ENCODE measurements at places on chromosomes 2 and 18.

- no peak for DNase-seq
These were observed 141.8 kb upstream of the MYT1L start for GRCh38 chr2:2472881-2473280.

GRCh38 chr2:129008055-129008880, 689.6 kb upstream of the HS6ST1 start:
- DNase-seq, result no peak

DNA sequence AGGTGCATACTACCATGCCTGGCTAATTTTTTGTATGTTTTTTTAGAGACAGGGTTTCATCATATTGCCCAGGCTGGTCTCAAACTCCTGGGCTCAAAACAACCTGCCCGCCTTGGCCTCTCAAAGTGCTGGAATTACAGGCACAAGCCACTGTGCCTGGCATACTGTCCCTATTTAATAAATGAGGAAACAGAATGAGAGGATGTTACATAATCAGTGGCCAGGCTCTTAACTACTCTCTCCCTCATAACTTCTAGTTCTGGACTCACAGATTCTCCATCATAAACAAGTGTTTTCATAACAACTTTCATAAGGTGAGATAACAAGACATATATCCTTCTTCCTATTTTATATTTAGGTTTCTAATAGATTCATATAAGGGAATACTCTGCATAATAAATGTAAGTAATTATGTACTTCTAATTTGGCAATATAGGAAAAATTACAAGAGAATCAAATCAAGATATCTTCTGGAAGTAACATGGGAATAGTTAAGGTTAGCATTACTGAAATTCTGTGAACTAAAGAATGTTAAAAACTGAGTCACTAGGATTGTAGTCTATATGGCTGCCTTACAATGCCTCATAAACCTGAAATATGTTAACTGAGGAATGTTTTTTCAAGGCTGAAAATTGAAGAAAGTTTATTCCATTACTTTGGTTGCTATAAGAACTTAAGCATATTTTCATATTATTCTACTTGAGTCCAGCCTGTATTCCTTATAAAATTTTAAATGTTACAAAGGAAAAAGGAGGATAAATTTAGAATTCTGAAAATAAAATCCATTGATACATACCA, 71.3 kb downstream of the SLC25A12 start:
- no peak for DNase-seq

DNA sequence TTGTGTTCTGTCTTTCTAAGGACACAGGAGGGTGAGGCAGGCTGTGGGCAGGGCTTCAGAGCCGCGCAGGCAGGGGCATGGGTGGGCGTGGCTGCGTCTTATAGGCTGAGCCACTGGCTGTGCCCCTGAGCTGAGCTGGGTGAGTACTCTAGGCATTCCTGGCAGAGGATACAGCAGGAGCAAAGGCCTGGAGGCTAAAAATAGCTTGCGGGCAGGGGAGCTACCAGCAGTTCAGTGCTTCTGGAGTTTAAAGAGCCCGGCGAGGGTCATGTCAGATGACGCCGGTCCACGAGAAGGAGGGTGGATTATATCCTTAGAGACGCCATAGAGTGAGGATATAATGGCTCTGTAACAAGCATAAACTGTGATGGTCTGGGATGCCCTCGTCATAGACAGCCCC, 31.5 kb upstream of the PDIA6 start:
- no peak for DNase-seq

GRCh38 chr18:21979171-21979560, 190.2 kb upstream of the GATA6 start:
- DNase-seq, result no peak

DNA sequence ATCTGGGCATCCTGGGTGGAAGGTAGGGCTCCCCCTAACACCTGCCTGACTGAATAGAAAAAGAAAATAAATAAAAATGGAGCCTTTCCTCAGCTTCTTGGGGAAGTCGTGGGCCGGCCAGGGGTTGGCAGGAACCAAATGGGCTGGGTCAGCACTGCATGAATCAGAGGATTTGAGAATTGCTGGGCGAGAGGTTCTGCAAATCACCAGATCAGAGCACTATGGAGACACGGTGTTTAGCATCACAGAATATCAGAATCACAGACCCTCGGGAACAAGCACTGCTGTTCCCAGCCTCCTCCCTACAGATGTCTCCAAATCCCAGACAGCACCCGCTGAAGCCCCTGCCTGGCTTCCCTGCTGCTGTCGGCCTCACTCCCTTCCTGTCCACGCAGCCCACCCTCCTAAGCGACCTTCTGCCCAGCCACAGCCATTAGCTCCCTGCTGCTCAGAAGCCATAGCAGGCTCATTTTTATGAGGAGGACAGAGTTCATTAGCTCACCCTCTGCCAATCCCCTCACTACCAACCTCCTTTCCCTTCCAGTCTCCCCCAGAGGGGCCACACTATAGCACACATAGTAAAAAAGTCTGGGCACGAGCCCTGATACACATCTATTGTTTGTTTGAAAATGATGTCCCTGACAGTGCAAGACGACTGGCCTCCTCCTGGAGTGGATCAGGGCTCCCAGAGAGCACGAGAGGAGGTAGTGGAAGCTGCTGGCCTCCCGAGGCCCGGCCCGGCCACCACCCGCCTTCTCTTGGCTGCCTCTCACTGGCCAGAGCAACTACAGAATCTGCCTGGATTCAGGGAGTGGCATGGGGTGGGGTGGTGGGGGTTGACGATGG, 64.6 kb upstream of the TAF1B start:
- no peak for DNase-seq

- DNase-seq, result no peak
These were observed 42.8 kb upstream of the LAPTM4A start for GRCh38 chr2:20094142-20094755.

- DNase-seq, result no peak
These were observed 266.5 kb downstream of the EIPR1 start for GRCh38 chr2:3110994-3111666.

- DNase-seq, result no peak
These were observed 54.7 kb upstream of the MGAT5 start for GRCh38 chr2:134199123-134199522.

DNA sequence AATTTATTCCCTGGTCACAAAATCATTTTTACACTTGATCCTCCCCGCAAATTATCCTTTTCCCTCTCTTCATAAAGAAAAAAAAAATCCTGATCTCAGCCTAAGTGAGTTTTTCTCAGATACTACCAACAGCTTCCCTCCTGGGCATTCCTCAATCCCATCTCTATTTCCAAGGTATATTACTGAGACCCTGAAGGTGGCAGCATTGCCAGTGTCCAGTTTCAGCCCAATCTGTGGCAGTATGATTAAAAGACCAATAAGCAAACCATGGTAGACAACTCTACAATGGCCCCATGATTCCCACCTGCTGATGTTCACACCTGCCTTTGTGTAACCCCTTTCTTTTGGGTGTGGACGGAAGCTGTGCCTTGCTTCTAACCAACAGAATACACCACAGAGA, 45.1 kb downstream of the CCDC93 start:
- no peak for DNase-seq

- DNase-seq, result no peak
These were observed 4.5 kb upstream of the GLI2 start for GRCh38 chr2:120731175-120731574.

- no peak for DNase-seq
These were observed 237.6 kb downstream of the PRKCE start for GRCh38 chr2:45889053-45889452.

GRCh38 chr2:215619989-215620388, 184.1 kb upstream of the FN1 start:
- no peak for DNase-seq

- no peak for DNase-seq
These were observed 113.9 kb downstream of the ANKRD44 start for GRCh38 chr2:197196541-197197180.

DNA sequence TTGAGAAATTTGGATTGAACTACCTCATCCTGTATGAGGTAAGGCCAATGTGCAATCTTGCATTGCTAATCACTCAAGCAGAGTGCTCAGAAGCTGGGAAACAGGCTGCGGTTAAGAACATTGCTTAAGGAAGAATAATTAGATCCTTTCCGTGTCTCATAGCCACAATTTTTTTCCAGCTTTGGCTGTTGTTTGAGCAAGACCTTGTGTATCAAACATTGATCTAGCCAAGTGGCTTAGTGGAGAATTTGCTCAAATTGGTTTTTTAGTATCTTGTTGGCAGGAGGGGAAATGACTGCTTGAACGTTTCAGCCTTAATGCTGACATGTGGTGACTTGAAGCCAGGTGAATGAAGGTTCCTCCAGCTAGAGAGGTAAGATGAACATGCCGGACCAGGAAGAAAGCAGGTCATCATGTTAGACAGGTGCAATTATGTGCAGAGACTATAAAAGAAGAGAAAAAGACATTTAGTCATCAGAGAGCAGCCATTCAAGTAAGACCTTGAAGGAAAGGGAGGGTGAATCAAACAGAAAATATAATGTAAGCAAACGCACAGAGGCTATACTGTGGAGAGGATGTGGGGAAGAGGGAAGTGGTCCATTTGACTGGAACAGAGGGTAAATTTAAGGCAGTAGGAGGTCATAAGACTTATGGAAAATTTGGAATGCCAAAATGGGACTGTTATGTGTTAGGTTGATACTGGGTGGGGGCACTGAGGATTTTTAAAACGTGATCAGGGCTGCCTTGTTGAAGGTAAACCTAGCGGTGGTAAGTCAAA, 98.9 kb upstream of the CYP1B1 start:
- no peak for DNase-seq

GRCh38 chr2:17362956-17363355, 155.3 kb downstream of the RAD51AP2 start:
- no peak for DNase-seq

DNA sequence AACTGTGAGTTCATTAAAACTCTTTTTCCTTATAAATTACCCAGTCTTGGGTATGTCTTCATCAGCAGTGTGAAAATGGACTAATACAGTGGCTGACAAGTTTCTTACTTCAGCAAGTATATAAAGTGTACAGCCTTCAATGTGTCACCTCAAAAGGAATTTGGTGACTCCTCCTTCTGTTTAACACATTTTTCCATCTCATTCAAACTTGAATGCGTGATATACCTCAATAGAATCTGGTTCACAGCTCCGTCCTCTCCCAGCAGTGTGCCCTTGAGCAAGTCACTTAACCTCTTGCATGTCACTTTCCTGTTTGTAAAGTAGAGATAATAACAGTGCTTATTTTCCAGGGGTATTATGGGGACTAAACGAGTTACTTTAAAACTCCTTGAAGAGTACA, 159.6 kb downstream of the CCBE1 start:
- DNase-seq, result no peak

- DNase-seq, result no peak
These were observed 55.6 kb downstream of the VIL1 start for GRCh38 chr2:218474527-218474926.

GRCh38 chr2:36528274-36528673, 69.7 kb downstream of the FEZ2 start:
- no peak for DNase-seq

DNA sequence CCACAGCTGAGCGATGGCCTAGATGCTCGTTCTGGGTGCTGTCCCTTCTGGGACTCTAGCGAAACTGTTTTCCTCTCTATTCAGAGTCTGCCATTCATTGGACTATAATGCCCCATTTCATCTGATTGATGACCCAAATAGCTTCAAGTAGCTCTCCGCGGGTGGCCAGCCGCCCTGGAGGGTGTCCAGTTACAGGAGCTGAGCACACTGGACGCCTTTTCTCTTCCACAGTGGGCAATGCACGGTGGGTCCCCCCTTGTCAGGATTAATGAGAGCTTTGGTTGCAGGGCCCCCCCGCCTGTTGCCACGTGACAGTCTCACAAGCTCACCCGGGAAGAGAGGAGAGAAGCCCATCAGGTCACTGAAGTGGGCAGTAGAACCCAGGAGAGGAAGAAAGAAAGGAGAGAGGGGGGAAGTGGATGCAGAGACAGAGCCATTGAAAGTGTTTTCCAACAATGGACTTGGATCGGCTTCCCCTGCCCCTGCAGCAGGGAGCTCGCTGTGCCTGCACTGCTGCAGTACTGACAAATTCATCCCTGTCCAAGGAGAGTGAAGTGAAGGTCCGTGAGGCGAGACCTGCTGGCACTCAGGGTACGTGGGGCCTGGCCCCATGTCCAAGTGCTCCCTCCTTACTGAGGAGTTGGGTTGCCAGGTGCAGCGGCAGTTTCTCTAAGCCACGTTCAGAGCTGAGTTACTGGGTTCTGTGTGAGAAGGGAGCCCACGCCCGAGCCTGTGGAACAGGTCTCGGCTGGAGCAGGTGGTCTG, 44.8 kb downstream of the DIPK1C start:
- DNase-seq, result no peak

DNA sequence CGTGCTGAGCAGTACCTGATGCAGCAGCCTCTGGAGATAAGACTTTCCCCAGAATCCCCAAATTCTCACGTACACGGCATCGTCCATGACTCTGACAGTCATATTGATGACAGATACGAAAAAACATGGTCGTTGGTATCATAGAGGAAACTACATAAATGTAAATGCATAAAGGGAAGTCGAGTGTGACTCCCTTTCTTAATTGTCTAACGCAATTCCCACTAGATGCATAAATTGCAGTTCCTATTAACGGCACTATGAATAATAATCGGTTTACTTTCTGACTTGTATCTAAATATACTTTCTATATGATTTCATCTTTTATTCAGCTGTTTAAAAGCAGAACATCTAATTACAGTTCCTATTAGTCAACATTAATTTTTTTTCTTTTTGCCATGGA, 322.6 kb upstream of the REV1 start:
- no peak for DNase-seq

DNA sequence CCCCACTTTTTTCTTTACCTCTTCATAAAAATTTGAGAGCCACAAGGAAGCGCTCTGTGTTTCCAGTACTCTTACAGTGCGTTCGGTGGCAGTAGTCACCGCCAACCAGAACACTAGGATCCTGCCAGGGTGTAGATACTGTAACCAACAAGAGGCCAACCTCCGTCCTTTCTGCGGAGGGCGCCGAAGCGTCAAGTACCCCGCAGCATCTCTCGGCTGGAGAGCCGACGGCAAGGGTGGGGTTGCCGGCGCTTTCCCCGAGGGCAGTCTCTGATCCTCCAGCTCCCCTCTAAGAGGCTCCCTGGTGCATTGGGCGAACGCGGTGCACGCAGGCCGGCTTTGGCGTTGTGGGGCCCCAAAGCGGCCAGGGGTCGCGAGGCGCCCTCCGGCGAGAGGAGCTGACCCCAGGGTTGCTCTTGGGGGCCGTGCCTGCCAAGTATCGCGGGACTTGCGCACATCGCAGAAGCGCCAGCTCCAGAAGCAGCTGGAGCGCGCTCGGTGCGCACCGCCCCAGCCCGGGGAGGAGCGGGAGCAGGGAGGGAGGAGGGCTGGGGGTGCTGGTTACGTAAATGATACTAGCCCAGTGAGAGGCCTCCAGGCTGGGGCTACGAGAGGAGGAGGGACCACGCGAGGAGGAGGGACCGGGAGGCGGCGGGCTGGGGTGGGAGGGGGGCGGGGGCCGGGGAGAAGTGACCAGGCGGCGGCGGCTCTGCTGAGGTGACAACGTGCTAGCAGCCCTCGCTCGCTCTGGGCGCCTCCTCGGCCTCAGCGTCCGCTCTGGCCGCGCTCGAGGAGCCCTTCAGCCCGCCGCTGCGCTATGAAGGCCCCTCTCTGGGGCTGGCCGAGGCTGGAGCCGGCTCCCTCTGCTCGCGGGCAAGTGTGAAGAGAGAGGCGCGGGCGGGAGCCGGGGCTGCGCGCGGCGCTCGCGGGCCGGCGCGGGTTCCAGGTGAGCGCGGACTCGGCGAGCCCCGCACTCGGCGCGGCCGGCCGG, at the start of gene GALNT13:
TSS of gene GALNT13 (plus strand) at position 692 of the 991 bp plus-strand sequence.
- no peak for DNase-seq

- DNase-seq, result no peak
These were observed 101.4 kb downstream of the PTRHD1 start for GRCh38 chr2:24691806-24692205.

All from CD4-positive, alpha-beta memory T cell (primary cell).